Stimulated activated CD8-positive, alpha-beta memory T cell treated with anti-CD3 and anti-CD28 coated beads, Interleukin-4, amount 100 ng/mL, for 1 hour (primary cell): ENCODE measurements at places on chromosomes 2 and 18.

- no peak for DNase-seq
These were observed 106.7 kb downstream of the XRCC5 start for GRCh38 chr2:216215658-216216390.

DNA sequence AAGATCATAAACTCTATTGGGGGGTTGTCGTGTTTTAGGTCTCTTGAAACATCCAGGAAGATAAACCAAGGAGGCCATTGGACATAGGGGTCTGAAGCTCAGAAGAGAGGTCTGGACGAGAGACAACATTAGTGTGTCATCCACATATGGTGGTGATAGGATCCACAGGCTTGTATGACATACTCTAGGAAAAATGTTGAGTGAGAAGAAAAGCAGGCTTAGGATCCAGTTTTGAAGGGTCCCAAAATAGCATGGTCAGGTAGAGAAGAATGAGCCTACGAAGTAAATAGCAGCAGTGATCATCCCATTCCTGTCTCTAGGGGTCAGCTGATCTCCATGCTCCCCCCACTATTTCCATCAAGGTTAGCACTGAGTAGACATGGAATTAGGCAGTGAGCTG lies 166.8 kb downstream of the ANKRD30B start:
- DNase-seq, result no peak

DNA sequence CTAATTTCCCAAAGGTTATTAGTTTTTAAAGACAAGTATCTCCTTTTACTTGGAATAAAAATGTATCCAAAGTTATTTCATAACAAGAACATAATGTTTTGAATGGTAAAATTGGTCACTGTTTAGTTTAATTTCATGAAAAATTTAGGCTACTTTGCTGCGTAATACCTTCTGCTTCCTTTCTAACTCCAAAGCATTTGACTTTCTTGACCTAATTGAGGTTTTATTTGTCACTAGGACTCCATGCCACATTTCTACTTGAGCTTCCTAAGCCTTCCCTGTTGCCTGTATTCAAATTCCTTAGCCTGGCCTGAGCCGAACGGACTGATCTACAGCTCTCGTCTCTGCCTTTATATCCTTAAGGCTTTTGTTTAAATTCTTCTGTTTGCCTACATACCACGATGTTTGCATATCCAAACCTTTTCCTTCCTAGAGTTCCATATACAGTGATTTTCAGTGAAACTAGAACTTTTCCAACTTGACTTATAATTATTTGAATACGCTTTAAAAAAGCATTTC lies 25.1 kb downstream of the ARMC9 start:
- DNase-seq, result no peak

DNA sequence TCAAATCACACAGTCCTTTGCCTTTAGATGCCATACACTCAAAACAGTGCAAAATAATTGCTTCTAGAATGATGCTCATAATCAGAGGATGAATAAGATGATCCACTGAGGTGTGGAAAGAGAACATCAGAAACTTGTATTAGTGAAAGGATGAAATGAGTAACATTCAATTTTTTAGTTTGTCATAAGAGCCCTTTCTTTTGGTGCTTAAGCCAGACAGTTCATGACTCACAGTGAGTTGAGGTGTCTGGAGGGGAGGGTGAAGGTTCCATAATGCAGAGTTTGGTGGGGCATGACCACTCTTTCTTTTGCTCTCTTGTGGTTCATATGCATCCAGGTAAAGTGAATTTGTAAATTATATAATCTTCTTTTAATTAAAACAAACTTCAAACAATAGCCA lies 415.0 kb upstream of the CELF4 start:
- no peak for DNase-seq

- no peak for DNase-seq
These were observed 416.2 kb downstream of the IRS1 start for GRCh38 chr2:226383461-226383860.

- no peak for DNase-seq
These were observed 8.7 kb downstream of the PCBP1 start for GRCh38 chr2:70095720-70096670.

GRCh38 chr2:24919037-24919505 lies 966 bp downstream of the ADCY3 start:
- no peak for DNase-seq

GRCh38 chr18:78939105-78939504 lies 40.5 kb upstream of the SALL3 start:
- DNase-seq, result no peak

- DNase-seq, result no peak
These were observed 101.7 kb upstream of the NOSTRIN start for GRCh38 chr2:168700615-168701245.

DNA sequence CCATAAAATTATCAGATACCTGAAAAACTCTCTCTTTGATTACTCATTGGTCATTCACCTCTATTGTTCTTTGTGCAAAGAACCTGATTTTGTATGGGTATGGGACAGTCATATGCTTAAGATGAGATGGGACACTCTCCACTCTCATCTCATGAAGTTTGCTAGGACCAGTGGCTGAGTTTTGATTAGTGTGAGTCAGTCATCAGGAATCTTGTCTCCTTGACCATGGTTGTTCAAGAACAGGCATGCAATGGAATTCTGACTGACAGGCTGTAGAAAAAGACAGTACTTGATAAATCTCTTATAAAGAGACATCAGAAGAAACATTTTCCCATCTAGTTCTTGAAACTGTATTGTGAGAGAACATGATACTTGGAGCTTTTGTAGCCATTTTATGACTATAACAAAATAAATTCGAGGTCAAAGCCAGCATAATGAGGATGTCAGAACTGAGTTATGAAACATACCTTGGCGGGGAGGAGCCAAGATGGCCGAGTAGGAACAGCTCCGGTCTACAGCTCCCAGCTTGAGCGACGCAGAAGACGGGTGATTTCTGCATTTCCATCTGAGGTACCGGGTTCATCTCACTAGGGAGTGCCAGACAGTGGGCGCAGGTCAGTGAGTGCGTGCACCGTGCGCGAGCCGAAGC lies 367.0 kb downstream of the NR4A2 start:
- DNase-seq, result no peak

DNA sequence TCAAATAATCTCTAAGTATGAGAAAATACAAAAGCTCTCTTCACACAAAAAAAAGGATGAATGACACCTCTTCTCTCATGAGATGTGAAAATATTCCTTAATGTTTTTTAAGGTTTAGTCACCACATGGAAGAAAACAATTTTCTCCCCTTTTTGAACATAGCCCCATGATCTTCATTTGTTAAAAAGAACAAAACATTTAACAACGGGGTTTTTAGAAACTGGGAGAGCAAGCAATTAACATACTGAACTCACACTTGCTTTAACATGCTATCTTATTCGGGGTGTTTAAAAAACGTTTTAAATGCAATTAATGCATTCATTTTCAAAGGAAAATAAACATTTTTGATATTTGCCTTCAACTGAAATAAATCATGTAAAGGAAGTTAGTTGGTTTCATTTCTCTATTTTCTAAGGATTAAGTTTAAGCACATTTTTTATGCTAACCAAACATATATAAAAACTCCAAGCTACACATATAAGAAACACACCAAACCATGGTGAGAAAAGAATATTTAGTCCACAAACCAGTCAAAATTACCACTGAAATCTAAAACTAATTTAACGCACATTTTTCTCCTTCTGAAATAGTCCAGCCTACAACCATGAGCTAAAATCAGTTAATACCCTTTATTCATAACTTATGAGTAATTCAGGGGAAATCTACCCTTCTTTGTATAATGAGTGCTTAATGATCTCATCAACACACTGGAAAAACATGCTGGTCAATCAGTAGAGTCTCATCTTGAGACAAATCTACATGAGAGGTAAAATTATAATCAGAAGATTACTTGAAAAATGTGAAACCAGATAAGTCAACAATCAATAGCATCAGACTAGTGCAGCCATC lies 8.2 kb downstream of the FBXO11 start:
- DNase-seq, result no peak
